Stimulated activated CD4-positive, alpha-beta T cell treated with anti-CD3 and anti-CD28 coated beads, TNF-alpha, amount 100 ng/mL, for 4 hours (primary cell): ENCODE measurements at places on chromosomes 1 and 21.

DNA sequence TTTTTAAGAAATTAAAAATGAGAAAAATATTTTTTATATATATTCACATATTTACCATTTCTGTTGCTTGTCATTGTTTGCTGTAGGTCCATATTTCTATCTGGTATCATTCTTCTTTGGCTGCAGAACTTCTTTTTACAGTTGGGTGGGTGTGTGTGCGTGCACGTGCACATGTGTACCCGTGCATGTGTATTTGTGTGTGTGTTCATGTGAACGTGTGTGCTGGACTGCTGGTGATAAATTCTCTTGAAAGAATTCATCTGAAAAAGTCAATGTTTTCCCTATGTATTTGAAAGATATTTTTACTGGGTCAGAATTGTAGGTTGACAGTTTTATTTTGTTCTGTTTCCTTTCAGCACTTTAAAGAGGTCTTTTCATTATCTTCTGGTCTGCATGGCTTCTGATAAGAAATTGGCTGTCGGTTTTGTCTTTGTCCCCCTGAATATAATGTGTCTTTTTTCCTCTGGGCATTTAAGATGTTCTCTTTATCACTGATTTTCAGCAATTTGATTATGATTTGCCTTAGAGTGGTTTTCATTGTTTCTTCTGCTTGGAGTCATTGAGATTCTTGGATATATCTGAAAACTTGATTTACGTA lies 34.5 kb upstream of the DPH5 start:
- DNase-seq: no peak

DNA sequence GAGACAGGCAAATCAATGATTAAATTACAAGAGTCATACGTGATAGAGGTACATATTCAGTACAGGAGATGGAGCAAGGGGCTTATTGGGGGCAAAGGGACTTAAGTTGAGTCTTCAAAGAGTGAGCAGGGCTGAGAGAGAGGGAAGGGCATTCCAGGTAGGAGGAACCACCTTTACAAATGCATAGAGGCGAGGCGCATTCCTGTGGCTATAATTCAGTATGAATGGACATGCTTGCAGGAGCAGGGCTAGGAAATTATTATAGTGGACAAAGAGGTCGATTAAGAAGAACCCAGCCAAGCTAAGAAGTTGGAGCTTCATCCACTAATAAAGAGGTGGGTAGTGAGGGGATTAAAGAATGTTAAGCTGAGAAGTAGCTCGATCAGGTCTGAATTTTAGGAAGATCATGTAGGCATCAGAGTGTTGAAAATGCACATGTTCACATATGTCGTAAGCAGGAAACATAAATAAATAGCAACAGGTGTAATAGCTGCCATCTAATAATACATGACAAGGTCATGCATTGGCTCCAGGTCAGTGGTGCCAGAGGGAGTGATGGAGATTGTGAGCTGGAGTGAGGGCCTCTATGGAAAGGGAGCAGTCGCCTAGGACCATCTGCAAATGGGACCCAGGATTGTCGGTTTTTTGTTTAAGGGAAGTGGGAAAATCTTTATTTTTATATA lies 12.0 kb upstream of the HNRNPU start:
- DNase-seq: no peak

GRCh38 chr21:31623664-31624063 lies 35.8 kb upstream of the SOD1 start:
- DNase-seq: no peak

- DNase-seq: no peak
Observed at GRCh38 chr1:44519035-44519676, 114.1 kb downstream of the RNF220 start.

GRCh38 chr1:153312570-153313186 lies at the start of gene PGLYRP3:
Gene PGLYRP3, minus strand, starts transcription at chr1:153312952. Its CDS starts 2,287 bp downstream, at chr1:153310665.
- DNase-seq: no peak

DNA sequence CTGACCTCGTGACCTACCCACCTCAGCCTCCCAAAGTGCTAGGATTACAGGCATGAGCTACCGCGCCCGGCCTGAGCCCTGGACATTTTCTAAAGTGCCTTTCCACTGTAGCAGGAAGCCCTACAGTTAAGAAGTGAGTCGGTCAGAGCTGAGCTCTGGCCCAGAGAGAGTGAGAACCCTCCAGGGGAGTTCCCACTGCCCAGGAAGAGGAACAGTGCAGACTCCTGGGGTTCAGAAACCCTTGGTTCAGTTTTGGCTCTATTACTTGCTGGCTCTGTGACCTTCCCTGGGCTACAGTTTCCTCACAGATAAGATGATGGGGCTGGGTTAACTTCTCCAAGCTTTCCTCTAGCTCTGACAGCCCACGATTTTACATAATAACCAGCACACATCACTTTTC lies 20.9 kb downstream of the SLC9A1 start:
- DNase-seq: no peak

DNA sequence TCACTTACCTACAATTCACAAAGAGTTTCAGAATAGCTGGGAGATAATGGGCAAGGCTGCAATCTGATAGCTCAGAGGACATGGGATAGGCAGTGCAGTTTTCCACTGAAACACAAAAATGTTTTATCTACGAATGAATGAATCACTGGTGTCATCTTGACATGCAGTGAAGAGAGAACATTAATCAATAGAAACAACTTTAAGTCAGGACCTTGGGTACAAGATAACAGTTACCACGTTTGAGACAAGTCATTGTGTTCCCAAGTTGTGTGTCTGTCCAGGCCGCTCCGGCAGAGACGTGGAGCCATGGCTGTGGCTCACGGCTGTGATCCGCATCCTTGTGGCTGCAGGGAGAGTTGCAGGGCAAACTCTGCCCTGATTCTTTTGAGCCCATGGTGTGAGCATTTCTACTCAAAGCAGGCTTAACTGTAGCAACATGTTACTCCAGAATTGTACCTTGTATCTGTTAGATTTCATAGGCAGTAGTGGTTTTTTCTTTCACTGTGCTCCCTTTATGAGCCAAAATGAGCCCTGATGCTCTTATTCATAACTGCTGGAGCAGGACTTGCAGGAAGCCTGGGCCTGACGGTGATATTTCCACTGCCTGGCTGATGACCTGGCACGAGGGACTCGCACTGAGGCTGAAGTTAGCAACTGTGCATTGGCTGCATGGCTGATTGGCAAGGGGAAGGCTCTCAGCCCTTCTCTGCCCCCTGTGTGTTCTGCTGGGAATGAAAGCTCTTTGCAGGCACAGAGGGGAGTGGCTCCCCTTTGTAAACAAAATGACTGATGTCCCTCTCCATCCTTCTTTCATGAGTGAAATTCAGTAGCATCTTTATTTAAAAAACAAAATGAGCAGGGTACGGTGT lies 465.2 kb downstream of the AJAP1 start:
- no peak for DNase-seq

DNA sequence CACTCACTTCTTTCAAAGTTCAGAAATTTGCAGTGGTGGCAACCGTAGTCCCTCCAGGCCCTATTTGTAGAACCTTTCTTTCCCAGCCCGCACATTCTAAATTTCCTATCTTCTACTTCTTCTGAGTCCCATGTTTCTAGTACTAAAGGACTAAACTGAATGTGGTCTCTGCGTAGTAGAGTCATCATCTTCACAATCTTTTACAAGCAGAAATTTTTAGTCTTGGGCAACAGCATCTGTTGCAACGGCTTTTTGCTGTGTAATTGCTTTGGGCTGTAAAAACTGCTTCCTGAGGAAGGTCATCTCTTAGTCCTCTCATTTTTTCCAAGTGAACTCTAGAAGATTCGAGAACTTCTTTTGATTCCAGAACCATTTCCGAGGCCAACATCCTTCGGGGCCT lies 23.9 kb downstream of the VAV3 start:
- DNase-seq: no peak
